BJ (cell line): ENCODE measurements at places on chromosomes 2 and 18. TPM values are rescaled to one million over a fixed set of nuclear protein-coding genes. Genes with fewer than 3 reads are reported as not detected.

HOXD4 gene
- polyA plus RNA-seq, result 0.12 and 0.28 TPM in 2 replicates

RAB31 gene
- polyA plus RNA-seq, result 30.5 and 37.2 TPM in 2 replicates

NCKAP1 gene
- polyA plus RNA-seq, result 58.0 and 117 TPM in 2 replicates

ICOS gene
- polyA plus RNA-seq, result not detected in 2 replicates

C2orf80 gene
- polyA plus RNA-seq, result not detected in 2 replicates

KCNG2 gene
- not detected in 2 replicates for polyA plus RNA-seq

KCNE4 gene
- 16.6 and 18.5 TPM in 2 replicates for polyA plus RNA-seq

SANBR gene
- polyA plus RNA-seq, result 2.8 and 4.7 TPM in 2 replicates

TUBA3E gene
- polyA plus RNA-seq, result not detected in 2 replicates

DNA sequence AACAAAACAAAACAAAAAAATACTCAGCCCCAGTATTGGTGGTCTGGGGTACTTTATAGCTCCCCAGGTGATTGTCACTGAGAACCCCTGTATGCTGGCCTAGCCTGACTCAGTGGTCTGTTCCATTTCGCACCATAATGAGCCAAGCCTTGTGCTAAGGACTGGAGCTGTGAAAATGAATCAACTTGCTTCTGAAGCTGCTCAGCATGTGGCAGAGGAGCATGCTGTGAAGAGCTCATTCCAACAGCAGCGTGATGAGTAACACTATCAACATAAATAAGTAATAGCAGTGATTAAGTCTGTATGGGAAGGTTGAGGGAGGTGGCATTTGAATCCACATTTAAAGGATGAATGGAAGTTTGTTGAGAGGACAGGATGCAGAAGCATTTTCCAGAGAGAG, 67.2 kb upstream of the ATL2 start:
- no peak for DNase-seq

- peak; percentile 50 for DNase-seq
Measured at GRCh38 chr18:39647627-39648534, 2082.3 kb upstream of the CELF4 start.

DNA sequence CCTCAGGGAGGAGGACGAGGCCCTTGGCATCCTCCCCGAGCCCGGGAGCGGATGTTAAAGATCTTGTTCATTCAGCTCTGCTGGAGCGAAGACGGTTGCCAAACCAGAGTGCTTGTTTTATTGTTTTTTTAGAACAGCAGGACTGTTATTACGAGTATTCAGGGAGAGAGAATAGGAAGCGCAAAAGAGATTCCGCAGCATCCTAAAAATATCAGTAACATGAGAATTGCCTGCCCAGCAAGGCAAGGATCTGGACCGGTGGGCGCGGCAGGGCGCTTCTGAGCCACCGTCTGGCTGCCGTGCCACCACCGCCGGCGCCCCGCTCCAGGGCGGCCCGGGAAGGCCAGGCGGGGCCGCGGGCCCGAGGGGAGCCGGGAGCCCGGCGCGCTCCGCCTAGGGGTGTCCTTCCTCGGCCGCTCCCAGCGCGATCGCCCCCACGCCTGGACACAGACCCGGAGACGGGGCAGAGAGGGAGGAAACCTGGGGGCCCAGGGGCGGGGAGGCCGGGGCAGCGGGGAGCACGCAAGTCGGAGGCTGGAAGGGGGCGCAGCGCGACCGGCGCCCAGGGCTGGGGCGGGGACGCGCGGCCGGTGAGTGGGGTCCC, 843 bp downstream of the CYS1 start:
- peak; percentile 27 for DNase-seq

- no peak for DNase-seq
Measured at GRCh38 chr18:10023853-10024570, 110.2 kb downstream of the VAPA start.

- no peak for DNase-seq
Measured at GRCh38 chr2:54475285-54475684, 19.2 kb downstream of the SPTBN1 start.

DNA sequence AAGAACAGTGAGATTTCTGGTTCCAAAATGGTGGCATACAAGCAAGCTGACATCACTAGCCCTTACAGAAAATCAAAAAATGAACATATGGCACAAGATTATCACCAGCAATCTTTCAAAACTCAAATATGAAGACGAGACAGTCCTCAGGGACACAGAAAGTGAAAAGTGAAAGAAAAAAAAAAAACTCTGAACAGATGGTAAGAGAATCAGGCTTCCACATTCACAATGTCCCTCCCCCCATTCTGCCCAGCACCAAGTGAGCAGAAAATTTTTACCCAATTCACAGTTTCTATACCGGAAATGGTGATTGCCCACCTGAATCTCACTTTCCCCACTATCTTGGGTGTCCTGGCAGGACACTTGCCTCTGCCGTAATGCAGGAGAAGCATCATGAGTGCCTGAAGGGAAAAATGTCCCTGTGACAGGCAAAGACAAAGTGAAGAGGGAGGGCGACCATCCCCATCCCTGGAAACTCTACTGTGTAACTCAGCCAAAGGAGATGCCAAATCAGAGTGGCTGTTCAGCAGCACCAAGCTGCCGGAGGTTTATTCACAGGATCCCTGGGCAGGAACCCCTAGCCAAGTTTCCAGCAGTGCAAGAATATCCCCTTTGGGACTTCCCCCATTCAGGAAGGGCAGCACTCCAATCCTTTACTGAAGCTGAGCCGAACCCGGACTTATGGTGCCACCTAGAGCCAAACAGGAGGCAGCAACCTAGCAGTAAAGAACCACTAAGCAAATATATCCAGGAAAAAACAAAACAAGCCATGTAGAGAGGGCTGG, 312.2 kb downstream of the LRATD1 start:
- DNase-seq, result no peak

- DNase-seq, result no peak
Measured at GRCh38 chr2:204989877-204990276, 444.6 kb downstream of the PARD3B start.

GRCh38 chr2:42935692-42936671, 143.6 kb upstream of the HAAO start:
- no peak for DNase-seq

- DNase-seq, result no peak
Measured at GRCh38 chr2:234109321-234109720, 58.8 kb downstream of the SPP2 start.

DNA sequence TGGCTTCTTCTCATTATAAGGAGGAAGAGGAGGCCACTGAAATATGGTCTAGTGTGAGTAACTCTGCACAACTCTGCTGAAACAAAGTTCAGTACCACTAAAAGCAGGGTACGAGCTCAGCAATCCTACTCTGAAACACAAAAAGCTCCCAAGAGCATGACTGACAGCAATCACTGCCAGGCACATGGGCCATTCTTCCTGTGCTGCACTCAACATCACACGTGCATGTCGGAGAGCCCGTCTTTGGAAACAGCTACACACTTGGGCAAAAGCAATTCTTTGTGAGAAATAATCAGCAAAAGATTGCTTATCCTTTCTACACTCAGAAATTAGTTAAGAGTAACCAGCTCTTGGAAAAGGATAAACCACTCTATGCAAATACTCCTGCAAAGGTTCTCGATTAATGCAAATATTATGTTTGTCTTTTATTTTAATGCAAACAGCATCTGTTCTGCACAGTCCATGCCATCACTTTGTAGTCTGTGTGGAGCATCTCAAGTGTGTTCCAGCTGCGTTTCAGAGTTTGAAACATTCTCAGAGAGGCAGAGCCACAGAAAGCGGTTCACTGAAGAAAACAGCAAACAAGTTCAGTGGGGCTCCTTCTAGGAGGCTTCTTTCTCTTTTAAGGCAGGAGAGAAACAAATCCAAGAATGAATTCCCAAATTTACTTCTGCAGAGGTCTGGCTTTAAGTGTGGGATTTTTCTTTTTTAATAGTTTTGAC, 145.0 kb downstream of the HDAC4 start:
- DNase-seq, result no peak

- DNase-seq, result no peak
Measured at GRCh38 chr2:73890301-73891092, 2.3 kb upstream of the ACTG2 start.

DNA sequence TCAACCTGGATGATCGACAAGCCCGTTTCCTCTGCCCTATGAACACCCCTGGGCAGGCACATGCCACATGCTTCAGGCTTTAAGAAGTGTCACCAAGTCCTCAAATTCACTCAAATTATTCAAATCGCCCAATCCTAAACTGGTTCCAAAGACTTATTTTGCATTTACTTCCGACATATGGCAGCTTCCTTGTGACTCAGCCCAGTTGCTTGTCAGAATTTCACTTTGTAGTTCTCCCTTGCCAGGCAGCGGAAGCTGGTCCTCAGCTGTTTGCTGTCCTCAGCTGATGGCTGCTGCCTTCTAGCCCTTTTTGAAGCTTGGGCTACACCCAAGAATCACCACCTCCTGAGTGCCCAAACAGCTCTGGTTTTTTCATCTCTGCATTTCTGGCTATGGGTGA, 105.4 kb upstream of the LMAN1 start:
- DNase-seq, result no peak

GRCh38 chr2:134212746-134213145, 41.1 kb upstream of the MGAT5 start:
- DNase-seq, result no peak

DNA sequence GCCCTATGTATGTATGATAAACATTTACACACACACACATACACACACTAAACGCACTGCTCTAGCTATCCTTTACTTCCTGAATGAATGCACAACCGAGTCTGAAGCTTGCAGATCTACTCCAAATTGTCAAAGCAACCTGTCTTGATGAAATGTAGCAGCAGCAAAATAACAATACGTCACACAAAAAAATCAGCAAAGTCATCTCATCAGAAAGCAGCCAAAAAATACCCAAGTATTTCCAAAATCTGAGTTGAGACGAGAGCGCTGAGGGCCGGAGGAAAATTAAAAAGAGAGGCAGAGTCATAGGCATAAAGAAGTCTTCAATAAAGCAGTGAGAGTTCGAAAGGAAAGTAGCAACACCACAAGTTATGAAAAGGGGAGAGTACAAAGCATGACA, 67.7 kb downstream of the ZNF521 start:
- no peak for DNase-seq
